ENCODE measurements at places on chromosomes 2 and 18.

GRCh38 chr18:25146512-25146910 lies 205.5 kb downstream of the ZNF521 start:
- no peak for DNase-seq

DNA sequence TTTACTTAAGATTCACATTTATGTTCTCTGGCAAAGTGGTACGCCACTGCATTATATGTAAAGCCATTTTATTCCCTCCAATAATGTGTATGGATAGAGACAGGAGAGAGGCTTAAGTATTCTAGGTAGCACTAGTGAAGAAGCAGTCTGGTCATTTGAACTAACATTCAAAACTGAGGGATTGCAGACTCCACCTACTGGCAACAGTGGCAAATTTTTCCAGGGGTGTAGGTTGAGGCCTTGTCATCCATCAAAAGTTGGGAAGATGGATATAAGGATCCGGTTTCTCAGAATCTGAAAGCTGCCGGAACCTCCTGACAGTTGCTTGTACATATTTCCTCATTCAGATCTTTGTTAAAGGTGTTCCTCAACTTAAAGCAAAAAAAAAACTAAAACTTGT lies 465.5 kb upstream of the FSHR start:
- no peak for DNase-seq

- DNase-seq, result no peak
These were observed 5.4 kb downstream of the SNORC start for GRCh38 chr2:232875256-232876121.

DNA sequence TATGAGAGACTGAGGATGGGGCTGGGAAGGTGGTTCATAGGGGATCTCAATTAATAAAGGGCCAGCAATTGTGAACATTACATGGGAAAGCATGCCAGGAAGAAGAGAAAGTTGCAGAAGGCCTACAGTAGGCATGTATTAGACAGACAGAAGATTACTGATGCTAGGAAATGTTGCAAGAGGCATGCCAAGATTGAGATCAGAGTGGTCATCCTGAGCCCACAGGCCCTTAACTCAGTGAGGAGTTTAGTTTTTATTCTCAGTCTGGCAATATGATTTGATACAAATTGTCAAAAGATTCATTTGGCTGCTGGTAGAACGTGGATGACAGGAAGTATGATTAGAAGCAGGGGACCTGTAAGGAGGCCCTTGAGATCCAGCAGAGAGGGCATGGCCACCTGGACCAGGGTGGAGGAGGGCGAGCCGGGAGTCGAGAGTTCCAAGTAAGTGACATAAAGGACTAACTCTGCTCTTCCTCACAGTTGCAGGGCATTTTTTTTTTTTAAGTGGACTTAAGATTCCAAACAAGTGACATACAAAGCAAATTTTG lies 54.9 kb downstream of the EPHA4 start:
- DNase-seq, result no peak

DNA sequence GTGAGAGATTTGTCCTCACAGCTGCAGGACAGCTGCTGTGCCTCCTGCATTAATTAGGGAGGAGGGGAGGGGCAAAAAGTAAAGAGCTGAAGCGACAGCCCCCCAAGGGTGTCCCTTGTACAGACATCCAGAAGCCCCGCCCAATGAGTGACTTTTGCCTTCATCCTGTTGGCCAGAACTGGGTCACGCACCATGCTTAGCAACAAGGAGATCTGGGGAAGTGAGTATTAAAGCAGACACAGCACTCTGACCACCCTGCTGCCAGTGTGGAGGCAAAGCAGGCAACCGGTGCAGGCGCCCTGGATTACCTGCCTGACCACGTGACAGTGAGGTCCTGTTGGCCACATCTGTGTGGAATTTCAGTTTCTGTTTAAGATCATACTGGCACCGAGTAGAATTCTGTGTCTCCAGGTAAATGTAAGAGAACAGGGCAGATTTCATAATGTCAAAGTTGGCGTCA lies 21.5 kb upstream of the BIN1 start:
- no peak for DNase-seq

DNA sequence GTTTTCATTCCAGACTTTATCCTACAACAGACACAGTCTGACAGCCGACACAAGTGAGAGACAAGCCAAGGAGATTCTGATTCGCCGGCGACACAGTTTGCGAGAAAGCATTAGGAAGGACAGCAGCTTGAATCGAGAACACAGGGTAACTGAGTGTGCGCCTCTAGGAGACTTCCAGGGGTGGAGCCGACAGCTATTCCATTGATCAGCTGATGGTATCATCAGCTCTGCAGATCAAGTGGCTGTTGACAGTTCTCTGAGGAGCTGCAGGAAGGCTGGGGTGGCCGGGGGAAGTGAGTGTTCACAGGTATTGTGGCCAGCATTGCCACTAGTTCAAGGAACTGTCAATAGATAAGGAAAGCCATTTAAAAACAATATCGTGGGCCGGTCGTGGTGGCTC lies 57.3 kb upstream of the TMEM182 start:
- DNase-seq, result no peak

- no peak for DNase-seq
These were observed 18.7 kb upstream of the MAP4K3 start for GRCh38 chr2:39455826-39456225.

GRCh38 chr2:144333143-144333555 lies 186.8 kb downstream of the ZEB2 start:
- DNase-seq, result no peak

GRCh38 chr2:55154525-55155030 lies 77.5 kb downstream of the CLHC1 start:
- DNase-seq, result no peak

DNA sequence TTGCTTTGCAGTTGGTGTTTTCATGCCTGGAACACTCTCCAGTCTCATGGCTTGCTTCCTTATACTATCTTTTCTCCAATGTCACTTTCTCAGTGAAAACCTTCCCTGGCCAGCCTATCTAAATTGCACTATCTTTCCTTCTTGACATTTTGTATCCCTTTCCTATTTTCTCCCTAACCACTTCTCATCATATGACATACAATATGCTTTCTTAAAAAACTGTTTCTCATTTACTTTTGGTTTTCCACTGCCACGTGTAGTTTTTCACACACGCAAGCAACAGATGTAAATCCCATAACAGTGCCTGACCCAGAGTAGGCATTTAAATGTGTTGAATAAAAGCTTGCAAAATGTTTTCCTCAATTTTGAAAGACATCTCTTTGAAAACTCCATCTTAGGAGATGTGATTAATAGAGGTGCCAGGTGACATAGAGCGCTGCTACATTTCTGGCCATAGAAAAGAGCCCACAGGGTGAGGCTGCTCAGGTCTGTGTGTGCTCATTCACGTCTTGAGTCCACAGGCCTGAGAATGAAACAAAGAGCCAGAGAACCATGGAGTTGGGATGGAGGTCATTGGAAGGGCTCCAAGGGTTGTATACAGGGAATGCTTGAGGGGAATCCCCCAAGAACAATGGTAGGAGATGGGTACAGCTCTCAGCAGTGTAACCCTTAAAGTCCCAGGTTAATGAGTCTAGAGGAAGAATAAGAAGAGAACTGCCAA lies 12.7 kb downstream of the ZNF24 start:
- DNase-seq, result no peak

GRCh38 chr2:46067501-46068305 lies 229.5 kb upstream of the EPAS1 start:
- DNase-seq, result no peak

DNA sequence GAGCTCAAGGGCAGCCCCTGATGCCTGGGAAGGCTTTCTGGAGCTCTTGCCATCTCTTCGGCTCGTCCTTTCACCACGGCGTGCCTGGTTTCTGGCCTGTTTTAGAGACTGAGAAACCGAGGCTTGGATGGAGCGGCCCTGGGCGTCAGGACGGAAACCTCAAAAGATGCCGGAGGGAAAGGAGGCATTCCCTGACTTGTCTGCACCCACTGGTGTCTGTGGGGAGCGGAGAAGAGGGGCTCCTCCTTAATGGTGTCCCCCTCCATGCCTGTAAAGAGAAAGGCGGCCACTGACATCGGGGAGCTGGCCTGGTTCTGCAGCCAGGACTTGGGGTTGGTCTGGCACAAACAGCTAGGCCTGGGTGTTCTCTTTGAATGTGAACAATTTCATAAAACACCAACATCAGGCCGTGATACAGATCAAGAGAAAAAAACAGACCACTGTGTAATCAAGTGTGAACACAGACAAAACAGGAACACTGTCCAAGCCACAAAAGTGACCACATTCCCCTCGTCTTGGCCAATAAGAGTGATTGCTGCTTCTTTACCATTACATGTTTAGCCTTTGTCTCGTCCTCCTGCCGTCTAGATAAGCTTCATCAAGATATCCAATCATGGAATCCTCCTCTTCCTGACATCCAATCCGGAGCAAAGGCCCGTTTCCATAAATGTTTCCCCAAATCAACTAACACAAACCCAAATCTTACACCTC lies 633 bp upstream of the ILKAP start:
- DNase-seq, result no peak

All from activated T-cell treated with anti-CD3 and anti-CD28 coated beads for 4 hours (primary cell).